T-helper 17 cell (primary cell): ENCODE measurements at places on chromosomes 2 and 18.

DNA sequence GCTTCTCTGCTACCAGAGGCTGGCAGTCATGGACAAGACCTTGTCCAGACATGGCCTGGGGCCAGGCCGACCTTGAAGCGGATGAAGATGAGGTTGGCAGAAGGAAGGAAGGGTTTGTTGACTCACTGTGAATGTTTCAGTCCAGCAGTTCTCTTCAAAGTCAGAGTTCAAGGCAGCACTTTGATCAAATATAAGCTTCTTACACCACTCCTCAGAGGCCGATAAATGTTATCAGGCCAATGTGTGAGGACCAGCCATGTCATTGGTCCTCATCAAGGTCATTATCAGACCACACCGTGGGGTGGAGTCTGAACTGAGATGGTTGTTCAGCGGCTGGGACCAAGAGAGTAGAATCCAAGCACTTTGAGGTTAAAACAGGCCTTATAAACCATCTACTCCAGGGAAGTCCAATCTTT lies 35.5 kb downstream of the QPCT start:
- DNase-seq: no peak

DNA sequence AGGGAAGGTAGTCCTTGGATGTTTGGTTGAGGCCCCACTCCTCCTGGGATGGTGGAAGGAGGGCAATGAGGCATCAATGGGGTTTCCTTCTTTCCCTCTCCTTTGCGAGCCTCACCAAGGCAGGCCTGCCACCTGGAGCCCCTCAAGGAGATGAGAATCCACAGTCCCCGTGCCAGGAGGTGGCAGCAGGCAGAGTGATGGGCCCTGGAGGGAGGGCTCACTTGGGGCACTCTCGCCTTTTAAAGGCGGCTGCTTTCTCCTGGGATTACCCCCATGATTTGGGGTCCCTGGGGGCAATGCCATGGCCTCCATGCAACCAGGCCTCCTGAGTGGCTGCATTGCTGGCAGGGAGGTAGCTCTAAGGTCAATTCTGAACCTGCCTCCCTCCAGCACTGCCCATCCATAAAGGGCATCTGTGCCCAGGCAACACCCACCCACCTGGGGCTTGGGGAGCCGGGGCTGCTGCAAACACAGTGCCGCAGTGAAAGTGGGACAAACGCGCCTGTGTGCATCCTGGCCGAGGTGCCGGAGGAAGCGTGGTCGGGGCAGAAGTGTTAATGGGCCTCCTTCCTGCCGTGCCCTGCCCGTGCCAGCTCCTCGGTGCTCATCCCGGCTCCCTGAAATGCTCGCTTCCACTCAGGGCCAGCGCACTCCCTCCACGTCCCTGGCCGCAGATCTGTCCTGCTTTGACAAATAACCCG lies 55.9 kb downstream of the ZFP36L2 start:
- DNase-seq: no peak

DNA sequence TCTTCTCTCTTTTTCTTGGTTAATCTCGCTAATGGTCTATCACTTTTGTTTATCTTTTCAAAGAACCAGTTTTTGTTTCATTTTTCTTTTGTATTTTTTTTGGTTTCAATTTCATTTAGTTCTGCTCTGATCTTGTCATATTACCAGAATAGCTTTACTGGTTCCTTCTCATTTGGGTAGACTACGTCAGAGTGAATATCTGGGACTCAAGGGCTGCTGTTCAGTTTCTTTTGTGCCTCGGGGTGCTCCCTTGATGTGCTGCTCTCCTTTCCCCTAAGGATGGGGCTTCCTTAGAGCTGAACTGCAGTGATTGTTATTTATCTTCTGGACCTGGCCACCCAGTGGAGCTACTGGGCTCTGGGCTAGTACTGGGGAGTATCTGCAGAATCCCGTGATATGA lies 29.4 kb upstream of the IL1RN start:
- DNase-seq: no peak

DNA sequence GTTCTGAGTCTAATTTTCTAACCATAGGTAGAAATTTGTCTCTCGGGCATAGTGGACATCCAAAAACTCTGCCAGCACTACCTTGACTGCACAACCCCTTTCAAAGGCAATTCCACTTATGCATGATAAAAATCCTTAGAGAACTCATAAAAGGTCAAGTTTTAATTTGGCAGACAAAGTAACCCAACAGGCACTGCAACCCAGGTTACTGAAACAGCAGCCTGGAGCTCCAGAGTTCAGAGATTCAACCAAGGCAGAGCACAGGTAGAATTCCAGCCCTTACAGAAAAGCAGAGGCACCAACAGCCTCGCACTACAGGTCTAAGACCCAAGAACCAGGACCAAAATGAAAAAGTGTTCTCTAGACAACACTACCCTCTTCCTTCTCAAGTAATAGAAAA lies 1.8 kb downstream of the DTNB start:
- DNase-seq: no peak

DNA sequence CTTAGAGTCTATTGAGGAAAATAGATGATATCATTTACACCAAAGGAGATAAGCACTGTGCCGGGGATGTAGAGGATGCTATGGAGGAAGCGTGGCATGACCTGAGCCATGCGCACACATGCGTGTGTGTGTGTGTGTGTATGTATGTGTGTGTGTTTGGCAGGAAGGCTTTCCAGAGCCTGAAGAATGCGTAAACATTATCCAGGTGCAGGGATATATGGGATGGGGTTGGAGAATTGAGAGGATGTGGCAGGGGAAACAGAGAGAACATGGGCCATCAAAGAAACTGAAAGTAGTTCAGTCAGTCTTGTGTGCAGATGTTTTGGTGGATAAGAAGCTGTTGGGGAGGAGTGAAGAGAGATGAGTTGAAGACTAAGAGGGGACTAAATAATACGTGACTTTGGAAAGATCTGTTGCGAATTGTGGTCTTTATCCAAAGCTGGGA lies 9.3 kb upstream of the STAT1 start:
- no peak for DNase-seq

DNA sequence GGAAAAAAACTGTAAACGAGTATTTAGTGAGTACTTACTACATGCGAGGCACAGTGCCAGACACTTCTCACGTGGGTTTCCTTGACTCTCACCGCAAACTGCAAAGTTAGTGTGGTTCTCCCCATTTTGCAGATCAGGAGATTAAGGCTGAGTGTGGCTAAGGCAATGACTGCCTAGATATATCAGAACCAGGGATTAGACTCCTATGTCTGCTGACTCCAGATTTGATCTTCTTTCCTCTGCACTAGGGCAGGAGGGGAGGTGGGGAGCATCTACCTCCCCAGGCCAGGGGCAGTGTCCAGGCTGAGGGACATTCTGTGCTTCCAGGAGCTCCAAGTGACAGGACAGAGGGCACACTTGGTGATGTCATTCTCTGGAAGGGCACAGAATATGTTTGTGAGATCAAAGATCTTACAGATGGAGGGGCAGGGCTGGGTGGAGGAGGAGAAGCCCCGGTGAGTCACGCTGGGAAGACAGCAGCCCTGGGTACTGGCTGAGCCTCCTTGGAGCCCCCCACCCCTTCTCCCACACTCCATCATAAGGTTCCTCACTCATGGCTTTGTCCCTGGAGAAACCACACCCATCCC lies 92.4 kb downstream of the RHOB start:
- no peak for DNase-seq

- no peak for DNase-seq
These were observed 463 bp downstream of the PPP1CB start for GRCh38 chr2:28751956-28752630.

- no peak for DNase-seq
These were observed 60.4 kb downstream of the CIB4 start for GRCh38 chr2:26580751-26581150.

- DNase-seq: no peak
These were observed 3.9 kb upstream of the GPR75 start for GRCh38 chr2:53863538-53864227.

DNA sequence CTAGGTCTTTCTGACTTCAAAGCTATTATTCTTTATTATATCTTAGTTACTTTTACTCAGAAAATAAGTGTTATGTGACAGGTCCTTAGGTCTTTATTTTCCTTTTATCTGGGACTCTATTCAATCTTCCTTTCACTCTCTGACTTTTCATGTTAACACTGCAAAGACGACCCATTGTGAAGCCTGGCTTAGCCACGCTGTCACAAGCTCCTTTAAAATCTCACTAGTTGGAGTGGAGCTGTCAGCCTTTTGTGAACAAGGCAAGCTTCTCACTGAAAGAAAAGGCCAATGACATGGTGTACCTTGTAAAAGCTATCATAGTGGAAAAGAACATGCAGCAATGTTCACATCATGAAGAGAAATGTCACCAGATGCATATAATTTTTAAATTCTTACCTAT lies 1130.7 kb upstream of the FAM98A start:
- DNase-seq: no peak

- no peak for DNase-seq
These were observed 238.8 kb downstream of the IKZF2 start for GRCh38 chr2:212912445-212913103.

DNA sequence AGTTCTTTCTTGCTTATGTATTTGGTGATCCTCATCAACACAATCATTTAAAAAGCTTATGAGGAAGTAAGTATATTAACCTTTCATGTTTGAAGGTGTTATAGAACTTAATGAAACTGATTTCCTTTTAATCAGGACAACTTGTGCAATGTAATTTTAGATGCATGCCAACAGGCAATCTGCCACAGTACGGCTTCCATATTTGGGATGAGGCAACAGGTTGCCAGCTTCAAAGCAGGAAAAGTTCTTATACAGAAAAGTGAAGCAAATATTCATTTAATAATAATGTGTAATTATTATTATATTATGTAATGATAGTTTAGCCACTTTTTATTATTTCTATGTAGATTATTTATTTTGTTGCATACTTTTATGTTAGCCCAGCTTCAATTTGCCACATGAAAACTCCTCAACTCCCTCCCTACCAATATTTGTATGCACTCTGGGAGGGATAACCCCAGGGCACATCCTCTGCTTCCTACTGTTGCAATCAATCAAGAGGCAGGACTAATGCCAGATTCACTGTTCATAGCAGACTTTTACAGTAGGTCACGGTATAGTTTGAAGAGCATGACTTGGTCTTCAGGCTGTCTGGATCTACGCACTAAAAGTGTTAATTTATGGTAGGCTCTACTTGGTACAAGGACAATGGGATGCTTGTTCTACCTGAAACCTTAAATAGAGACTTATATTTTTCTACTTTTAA lies 277.2 kb downstream of the AGPS start:
- no peak for DNase-seq

- DNase-seq: no peak
These were observed 42.0 kb upstream of the SLC35G4 start for GRCh38 chr18:11567396-11567795.

DNA sequence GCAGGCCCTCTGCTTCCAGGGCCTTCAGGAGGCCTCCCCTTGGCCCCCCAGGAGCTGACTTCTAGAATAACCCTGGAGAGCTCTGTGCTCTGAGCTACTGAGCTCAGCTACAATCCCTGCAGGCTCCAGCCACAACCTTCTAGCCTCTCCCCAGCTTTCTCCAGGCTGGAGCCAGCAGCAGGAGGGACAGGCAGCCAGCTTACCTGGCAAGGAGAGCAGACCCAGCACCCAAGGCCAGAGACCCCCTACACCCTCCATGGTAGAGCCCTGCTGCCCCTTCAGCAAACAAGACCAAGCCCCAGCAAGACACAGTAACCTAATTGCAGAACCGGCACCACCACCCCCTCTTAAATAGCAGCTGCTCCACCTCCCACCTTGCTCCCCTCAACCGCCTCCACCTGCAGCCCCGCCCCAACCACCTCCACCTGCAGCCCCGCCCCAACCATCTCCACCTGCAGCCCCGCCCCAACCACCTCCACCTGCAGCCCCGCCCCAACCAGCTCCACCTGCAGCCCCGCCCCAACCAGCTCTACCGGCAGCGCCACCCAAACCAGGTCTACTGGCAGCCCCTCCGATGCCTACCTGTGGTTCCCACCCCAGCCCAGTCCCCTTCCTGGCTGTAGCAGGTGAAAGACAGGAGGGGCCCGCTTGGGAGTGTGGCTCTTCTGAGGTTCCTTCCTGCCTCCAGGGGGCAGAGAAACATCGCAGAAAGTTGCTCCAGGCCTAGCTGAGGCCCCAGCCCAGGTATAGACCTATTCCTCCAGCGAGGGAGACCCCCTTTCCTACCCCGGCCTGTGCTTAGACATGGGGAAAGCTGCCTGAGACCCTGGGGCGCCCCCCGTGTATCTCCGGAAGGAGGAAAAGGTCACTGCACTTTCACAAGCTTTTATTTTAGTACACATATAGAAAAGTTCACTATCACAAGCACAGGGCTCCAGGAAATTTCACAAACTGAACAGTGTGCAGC lies at the start of gene ASTL:
ASTL (minus strand) TSS at position 324 of the 967 bp plus-strand sequence; CDS start at position 258, 66 bp downstream.
- DNase-seq: peak; percentile 43

DNA sequence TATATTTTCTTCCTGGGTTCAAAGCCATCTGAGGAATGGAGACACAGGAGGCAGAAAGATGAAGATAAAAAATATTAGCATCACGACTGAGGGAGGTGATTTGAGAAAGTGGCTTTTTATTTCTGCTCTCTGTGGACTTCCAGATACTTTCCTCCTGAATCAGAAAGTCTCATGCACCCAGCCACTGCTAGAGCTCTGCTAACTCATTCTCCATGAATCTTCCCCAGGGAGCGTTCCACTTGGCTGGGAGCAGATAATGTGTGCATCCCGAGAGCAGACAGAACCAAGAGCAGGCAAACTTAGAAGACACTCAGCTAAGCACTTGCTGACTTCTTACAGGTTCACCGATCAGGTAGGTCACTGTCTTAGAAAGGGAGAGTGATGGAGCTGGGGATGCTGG lies 264.1 kb upstream of the THUMPD2 start:
- DNase-seq: no peak

DNA sequence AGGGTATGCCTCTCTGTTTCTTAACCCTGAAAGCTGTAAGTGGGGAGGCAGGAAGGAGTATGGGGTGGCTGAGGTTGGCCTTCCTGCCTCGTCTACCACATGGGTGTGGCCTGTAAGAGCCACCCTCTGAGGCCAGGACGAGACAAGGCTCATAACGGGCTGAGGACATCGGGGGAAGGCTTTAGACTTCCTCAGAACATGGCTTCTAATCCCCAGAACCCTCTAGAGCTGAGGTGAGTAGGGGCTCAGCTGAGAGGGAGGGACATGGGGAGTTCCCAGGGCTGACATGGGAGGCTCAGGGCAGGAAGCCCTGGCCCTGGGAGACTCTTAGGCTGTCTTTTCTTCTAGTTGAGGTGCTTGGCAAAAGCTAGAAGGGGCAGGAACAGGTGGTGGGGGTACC lies 36.7 kb downstream of the EMX1 start:
- no peak for DNase-seq

- no peak for DNase-seq
These were observed 105.1 kb downstream of the DYSF start for GRCh38 chr2:71558300-71559051.

DNA sequence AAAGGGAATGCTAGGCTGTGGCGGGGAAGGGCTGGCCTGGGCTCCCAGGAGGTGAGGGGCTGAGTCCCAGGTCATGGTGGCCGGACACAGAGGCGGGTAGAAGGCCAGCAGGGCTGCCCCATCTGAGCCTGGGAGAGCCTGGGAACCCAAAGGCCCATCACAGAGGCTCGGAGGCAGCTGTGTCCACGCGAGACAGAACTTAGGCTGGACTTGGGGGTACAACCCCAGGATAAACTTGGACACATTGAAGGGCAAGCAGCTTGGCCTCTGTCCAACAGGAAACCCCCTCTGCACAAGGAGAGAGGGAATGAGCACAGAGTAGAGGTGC lies 95.9 kb downstream of the ZFP36L2 start:
- no peak for DNase-seq

GRCh38 chr2:190707726-190708125 lies 58.8 kb downstream of the NAB1 start:
- DNase-seq: no peak
